ENCODE measurements at places on chromosomes 1 and 21.
A peak's percentile ranks its signal among the peaks of the same experiment; 100 is the strongest.

DNA sequence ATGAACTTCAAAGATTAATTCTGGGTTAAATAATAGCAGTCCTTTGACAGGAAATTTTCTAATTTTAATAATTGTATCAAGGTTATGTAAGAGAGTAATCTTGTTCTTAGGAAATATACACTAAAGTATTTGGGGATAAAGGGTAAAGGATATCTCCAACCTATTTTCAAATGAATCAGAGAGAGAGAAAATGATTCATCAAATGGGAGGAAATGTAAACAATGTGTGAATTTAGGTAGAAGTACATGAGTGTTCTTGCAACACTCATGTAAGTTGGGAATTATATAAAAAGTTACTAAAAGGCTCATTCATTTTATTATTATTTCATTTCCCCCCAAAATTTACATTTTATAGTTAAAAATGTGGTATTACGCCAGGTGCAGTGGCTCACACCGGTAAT lies 20.4 kb upstream of the SIM2 start:
- no peak for DNase-seq

- no peak for DNase-seq
Observed at GRCh38 chr1:241310451-241310850, 46.6 kb downstream of the RGS7 start.

DNA sequence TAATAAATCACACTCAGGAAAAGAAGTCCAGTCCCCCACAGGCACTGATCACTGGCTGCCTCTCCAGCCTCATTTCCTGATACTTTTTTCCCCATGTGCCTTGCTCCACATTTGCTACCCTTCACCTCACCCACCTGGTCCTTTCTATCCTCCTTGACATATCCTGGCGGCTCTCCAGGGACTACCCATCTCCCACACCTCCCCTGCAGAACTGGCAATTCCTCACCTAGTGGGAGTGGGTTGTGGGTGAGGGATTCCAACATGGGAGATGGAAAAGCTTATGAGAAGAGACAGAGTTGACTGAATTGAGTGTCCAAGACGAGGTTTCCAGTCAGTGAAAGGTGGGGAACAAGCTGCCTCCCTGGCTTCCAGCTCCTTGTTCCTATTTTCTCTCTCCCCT lies 69.6 kb downstream of the FCRL5 start:
- DNase-seq: no peak

- DNase-seq: no peak
Observed at GRCh38 chr1:72516826-72517225, 234.5 kb upstream of the NEGR1 start.

DNA sequence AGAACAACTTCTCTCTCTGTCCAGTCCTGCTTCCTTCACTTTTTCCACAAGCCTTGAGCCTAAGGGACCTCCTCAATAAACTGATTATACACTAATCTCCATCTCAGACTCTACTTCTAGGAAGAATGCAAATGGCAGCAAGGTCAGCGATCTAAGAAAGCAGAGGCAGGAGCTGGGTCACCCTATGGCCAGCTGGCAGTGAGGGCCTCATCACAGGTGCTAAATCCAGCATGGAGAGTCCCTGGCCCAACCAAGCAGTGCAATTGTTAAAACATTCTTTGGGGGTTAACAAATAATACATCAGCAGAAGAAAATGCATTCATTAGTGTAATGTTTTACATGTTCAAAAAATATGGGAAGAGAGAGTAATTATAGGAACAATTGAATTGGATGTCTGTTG lies 416.0 kb downstream of the SIPA1L2 start:
- no peak for DNase-seq

- no peak for DNase-seq
Observed at GRCh38 chr1:164605254-164606091, 46.5 kb downstream of the PBX1 start.

DNA sequence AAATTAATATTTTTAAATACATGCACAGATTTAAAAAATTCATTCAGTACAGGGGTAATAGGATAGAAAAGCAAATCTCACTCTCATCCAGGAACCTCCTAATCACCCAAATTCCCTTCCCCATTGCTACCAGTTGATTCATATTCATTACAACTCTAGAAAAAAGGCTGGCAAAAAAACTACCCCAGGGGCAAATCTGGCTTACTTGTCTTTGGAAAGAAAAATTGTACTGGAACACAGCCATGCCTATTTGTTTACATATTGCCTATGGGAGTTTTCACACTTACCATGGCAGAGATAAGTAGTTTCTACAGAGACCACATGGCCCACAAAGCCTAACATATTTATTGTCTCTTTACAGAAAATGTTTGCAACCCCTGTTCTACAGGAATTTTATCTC lies 8.9 kb upstream of the RBM34 start:
- no peak for DNase-seq

DNA sequence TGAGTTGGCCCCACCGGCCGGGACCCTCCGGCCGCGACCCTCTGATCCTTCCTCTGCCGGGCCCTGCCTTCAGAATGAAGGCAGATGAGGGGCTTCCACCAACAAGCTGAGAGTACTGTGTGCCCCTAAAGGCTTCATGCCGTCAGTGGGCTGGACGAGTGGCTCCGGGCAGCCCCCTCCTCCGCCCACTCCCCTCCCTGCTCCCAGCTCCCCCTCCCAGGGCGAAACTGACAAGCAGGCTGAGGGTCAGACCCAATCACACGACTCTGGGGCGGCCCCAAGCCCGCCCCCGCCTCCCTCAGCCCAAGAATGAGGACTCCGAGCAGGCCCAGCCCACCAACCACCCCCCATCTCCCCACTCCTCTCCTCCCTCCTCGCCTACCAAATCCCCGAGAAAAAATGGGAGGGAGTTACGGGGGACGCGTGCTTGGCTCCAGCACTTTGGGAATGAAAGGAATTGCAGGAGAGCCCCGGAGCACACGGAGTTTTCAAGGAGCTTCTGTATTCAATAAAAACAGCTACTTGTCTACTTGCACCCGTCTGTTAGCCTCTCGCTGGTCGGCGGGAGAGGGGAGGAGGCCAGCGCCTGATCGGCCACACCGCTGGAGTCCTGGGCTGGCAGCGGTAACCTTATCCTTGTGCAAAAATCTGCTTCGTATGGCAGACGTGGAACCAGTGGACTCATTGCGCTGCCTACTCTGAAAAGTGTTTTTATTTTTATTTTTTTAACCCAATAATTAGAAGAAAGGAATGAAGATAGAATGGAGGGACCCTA lies at the start of gene COL11A1:
COL11A1 (minus strand) TSS at position 147 of the 775 bp plus-strand sequence. CDS start 344 bp downstream, outside the sequence.
- peak; percentile 42 for DNase-seq

DNA sequence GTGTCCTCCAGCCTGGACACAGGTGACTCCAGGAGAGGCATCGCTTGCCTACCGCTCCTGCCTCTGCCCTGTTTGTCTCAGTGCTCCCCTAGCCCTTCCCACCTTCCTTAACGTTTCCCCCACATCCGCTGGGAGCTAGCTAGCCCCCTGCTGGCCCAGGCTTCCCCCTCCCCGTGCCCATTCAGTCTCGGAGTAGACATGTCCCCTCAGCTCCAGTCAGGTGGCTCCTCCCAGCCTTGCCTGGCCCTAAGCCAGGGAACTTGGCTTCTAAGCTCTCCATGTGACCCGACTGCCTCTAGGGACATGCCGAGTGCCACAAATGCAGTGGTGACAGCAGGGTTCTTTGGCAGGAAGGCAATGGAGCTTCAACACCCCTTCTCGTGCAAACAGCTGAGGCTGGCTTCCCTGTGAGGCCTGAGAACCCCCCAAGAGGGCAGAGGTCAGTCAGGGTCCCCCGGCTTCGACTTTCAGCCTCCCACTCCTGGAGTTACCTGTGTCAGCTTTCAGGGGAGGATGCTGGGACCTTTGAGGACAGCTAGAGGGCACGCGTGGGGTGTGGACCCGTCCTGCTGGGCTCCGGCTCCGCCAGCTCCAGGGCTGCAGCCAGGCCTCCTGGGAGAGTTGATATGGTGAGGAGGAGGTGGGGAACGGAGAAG lies 16.2 kb downstream of the DRAXIN start:
- DNase-seq: no peak

- DNase-seq: no peak
Observed at GRCh38 chr1:48200166-48200900, 22.2 kb upstream of the SLC5A9 start.

Data from head of caudate nucleus (tissue), 42 donors.